ENCODE measurements at places on chromosomes 1 and 21. TPM values are rescaled to one million over a fixed set of nuclear protein-coding genes. Genes with fewer than 3 reads are reported as not detected.
A peak's percentile ranks its signal among the peaks of the same experiment; 100 is the strongest.

DNA sequence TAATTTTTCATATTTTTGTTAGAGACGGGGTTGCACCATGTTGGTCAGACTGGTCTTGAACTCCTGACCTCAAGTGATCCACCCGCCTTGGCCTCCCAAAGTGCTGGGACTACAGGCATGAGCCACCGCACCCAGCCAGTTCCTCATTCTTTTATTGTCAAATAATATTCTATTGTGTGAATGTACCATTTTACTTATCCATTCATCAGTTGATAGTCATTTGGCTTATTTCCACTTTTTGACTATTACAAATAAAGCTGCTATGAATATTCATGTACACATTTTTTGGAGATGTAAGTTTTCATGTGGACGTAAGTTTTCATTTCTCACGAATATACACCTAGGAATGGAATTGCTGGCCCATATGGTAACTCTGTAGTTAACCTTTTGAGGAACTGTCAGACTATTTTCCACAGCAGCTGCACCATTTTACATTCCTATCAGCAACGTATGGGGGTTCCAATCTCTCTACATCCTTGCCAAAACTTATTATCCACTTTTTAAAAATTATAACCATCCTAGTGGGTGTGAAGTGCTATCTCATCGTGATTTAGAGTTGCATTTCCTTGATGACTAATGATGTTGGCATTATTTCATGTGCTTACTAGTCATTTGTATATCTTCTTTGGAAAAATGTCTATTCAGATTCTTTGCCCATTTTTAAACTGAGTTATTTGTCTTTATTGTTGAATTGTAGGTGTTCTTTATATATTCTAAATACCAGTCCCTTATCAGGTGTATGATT, 12.7 kb downstream of the PACC1 start:
- DNase-seq = no peak

DNA sequence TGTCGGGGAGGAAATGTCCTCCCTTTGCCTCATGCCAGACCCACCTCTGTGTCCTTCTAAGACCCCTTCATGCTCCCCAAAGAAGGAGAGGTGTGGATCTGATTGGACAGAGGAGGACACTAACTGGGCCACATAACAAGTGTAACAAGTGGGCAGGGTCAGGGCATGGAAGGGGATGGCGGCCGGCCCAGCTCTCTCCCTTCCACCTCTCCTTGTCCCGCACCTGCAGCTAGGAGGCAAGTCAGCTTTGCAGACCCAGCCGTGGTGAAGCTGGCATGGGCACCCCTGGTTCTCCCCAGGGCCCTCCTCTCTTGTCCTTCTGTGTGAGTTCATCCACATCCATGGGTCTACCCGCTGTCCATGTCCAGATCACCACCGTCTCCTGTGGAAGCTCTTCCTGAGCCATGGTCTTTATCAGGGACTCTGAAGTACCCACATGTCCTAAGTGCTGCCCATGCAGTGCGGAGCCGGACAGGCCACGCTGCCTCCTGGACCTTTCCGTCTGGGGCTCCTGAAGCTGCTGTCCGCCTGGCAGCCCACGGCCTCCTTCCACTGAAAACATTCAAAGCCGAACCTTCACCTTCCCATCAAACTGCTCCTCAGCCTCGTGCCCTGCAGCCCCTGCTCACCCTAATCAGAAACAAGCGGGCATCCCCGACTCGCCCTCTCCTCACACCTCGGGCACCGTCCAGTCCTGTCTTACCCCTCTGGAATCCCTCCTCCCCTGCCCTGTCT, 460.5 kb downstream of the PTPRU start:
- DNase-seq = no peak

- DNase-seq = no peak
These were observed 332.1 kb downstream of the RRAGC start for GRCh38 chr1:38527373-38527966.

- DNase-seq = no peak
These were observed 55.2 kb downstream of the PCNX2 start for GRCh38 chr1:233240371-233240770.

- DNase-seq = no peak
These were observed 929 bp downstream of the SUMO3 start for GRCh38 chr21:44816761-44817505.

DNA sequence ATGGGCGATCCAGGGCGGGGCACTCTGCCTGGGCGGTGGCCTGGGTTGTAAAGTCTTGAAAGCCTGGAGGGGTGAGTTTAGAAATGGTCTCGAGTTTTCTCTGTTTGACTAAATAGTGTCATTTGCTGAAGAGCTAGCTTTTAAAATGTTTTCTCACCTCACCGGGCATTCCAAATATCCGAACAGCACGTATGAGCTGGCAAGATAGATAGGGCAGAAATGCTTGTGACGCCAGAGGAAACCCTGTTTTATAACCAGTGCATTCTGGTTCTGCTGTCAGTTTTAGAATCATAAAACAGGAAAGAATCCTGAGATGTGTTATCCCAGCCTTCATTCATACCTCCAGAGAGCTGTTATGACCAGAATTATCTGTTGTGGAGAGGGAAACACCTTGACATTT, 725 bp downstream of the RTCA start:
- no peak for DNase-seq

GRCh38 chr21:42343963-42344510, 6.8 kb downstream of the TFF2 start:
- no peak for DNase-seq

DNA sequence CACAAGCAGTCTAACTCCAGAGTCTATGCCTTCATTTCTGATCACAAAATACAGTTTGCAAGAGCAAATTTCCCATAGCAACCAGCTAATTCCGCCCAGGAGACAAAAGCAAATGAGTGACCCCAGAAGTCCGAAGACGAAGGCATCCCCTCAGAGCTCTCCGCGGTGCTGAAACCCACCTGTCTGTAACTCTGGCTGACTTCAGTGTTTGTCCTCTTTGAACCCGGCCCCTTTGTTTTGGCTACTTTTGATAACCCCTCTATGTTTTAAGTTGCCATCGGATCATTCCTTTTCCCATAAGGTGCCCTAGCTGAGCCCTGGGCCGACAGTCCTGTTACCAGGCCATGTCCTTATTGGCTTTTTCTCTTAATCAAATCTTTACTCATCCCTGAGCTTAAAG, 515.8 kb downstream of the PTPRU start:
- no peak for DNase-seq

- DNase-seq = no peak
These were observed 75.7 kb downstream of the SPSB1 start for GRCh38 chr1:9368356-9368755.

- DNase-seq = no peak
These were observed 971 bp downstream of the CAPZB start for GRCh38 chr1:19484338-19484797.

- no peak for DNase-seq
These were observed 186.6 kb downstream of the SIPA1L2 start for GRCh38 chr1:232443372-232443771.

DNA sequence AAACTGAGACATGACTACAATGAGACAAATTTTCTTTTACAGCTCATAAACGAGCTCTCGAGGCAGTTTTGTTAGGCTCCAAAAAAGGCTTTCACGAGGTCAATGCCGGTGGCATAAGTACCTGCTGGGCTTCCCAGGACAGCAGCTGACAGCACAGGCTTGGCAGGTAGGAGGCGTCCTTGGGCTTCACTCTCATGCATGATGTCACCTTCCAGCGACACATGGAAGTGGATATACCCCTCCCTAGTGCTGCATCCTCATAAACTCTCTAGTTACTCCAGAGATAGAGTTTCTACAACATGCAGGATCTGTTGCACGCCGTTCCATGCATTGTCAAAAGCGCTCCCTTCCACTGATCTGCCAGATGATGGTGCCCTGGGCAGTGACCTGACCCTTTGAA, 112.5 kb upstream of the PAXBP1 start:
- DNase-seq = no peak

DNA sequence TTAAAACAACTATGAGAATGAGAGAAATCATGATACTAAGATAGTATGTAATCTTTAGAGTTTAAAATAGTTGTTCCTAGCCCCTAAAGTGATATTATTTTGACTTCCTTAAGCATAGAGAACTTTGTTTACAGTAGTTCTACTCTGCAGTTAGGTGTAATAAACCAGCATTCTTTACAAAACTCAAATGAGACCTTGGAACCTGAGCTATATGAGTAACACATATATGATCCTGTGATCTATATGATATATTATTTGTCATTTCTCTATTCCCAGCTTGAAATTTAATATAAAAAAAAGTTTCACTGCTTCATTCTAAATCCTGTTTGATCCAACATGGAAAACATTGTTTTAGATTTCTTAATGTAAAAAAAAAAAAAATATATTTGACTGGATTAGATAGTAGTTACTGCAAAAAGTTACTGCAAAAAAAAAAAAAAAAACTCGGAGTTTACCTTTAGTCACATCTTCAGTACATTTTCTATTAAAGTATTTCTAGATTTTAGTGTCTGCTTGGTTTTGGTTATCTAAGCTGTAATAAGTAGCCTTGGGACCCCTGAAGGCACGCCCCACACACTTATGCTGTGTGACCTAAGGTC, 463.8 kb downstream of the USP25 start:
- no peak for DNase-seq

- DNase-seq = no peak
These were observed 42.0 kb downstream of the EEIG2 start for GRCh38 chr1:108601708-108602410.

DNA sequence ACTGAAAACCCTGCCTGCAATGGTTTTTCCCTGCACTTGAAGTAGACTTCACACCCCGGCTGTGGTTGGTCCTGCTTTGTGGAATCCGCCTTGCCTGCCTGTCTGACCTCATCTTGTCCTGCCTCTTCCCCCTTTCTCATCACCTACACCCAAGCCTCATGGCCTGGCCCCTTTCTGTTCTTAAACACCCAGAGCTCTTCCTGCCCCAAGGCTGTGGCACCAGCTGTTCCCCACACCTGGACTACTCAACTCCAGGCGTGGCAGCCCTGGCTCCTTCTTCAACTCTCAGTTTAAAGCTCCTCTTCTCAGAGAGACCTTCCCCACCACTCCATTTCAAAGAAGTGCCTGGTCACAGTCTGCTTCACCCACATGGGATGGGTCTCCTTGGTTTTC, 27.0 kb downstream of the KIAA1614 start:
- no peak for DNase-seq

DNA sequence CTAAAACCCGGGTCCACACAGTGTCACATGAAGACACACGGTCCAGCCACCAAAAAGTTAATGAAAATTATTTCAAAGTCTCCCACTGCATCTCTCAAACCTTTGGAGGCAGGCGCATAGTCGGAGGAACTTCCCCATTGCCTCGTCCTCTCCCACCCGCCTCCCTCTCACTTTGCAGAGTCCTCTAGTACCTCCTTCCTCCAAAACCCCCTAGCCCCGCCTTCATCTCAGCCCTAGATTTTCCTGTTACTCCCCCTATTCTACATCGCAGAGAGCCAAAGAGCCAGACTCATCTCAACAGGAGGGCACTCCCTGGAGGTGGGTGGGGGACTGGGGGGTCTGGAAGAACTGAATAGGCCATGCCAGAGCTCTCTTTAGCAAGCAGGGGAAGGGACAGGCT, 79.3 kb downstream of the DISP3 start:
- DNase-seq = no peak

DNA sequence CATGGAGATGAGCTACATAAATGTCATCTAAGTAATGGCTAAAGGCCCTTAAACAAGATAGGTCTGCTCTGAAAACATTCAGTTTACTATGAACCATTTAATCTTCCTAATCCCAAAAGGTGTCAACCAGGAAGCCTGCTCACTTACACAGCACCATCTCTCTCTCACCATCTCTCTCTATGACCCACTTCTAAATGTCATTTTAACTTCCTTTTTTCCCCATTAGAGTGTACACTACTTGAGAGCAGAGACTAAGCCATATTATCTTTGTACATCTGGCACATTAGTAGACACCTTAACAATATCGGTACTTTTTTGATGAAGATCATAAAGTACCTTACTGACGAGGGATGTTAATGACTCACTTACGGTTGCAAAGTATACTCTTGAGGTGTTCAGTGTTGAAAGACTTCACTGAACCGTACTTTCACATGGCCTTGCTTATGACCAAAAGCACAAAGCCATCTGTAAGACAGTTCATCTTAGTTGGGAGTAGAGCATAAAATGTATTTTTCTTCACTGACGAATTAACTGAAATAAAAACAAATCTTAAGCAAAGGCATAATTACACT, 25.4 kb downstream of the FBXO42 start:
- DNase-seq = no peak

- no peak for DNase-seq
These were observed 160.5 kb downstream of the NPHP4 start for GRCh38 chr1:5831600-5832335.

GRCh38 chr1:214550857-214551435, 456 bp downstream of the PTPN14 start:
- DNase-seq = peak; percentile 66

DNA sequence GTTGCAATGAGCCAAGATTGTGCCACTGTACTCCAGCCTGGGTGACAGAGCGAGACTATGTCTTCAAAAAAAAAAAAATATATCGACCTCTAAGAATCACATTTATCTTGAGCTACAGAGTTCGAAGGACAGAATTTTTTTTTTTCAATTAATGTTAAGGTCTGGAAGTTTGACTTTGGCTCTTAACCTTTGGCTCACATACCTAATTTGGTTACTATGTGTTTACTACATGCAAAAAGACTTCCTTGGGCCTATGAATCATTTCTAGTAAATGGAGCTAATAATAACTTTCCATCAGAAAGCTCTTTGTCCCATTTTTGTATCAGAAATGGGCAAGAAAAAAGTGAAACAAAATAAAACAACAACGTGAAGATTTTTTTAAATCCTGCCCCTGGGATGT, 351.2 kb downstream of the SMYD3 start:
- DNase-seq = no peak

DNA sequence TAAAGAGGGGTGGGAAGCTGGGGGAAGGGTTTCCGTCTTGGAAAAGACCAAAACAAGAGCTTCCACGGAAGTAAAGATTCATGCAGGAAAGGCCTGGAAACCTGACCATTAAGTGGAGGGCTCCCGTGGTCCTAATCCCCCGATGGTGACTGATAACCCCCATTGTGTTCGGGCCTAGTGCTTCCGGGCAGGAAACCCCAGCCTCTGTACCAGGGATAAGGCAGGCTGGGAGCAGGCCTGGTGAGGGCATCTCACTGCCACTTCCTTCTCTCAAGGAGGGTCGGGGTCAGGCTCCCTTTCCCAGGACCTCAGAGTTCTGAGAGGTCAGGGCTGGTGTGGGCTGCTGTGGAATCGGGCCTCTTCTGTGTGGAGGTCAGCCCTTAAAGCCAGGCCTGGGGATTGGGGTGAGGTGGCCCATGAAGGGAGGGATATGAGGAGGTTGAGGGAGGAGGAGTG, 136.9 kb downstream of the CDC7 start:
- DNase-seq = no peak

Gene KIF17
- total RNA-seq = 3.5 TPM

Gene CR1L
- not detected for total RNA-seq

Gene FCAMR
- not detected for total RNA-seq

Gene TCEA3
- 38.0 TPM for total RNA-seq

Gene MPL
- total RNA-seq = not detected

Gene OLFML3
- 46.2 TPM for total RNA-seq

Gene S100A14
- total RNA-seq = 70.1 TPM

Gene OR2L5
- total RNA-seq = 0.44 TPM
